ENCODE measurements at places on chromosomes 5 and 9. TPM values are rescaled to one million over a fixed set of nuclear protein-coding genes. Genes with fewer than 3 reads are reported as not detected.

Gene PCDHB7
- 1.9 TPM for total RNA-seq

Gene SCAMP1
- total RNA-seq: 39.0 TPM

Gene MEIKIN
- 5.6 TPM for total RNA-seq

Gene OTP
- not detected for total RNA-seq

Gene PCDHAC2
- total RNA-seq: 11.6 TPM

Gene HTR4
- total RNA-seq: 2.1 TPM

Gene PTPA
- 165 TPM for total RNA-seq

Gene GRXCR2
- not detected for total RNA-seq

Gene SPINK6
- not detected for total RNA-seq

Gene CCNJL
- 4.1 TPM for total RNA-seq

Gene SPATA31C1
- total RNA-seq: 0.97 TPM

Gene SDHA
- total RNA-seq: 66.7 TPM

Gene SHOC1
- not detected for total RNA-seq

Gene SV2C
- total RNA-seq: 0.28 TPM

Gene CDKN2A
- 0.55 TPM for total RNA-seq

Gene ZDHHC11B
- total RNA-seq: 0.55 TPM

Gene HINT1
- 121 TPM for total RNA-seq

Gene SMIM27
- 8.3 TPM for total RNA-seq

Gene ZNF300
- total RNA-seq: 4.6 TPM

Gene PRRX2
- total RNA-seq: 14.3 TPM

Gene FGF10
- total RNA-seq: 3.1 TPM

Gene MELK
- total RNA-seq: 21.0 TPM

Gene MSX2
- total RNA-seq: 36.4 TPM

Gene OR1L8
- total RNA-seq: 0.14 TPM

Gene NR2F1-AS1
- 12.4 TPM for total RNA-seq

Gene IL33
- 13.8 TPM for total RNA-seq

Gene WWC1
- total RNA-seq: 52.6 TPM

Gene MATR3
- 192 TPM for total RNA-seq

Gene TMEM252
- not detected for total RNA-seq

Gene PCDHB9
- 4.2 TPM for total RNA-seq

Gene FUT7
- total RNA-seq: not detected

Gene SPARC
- 101 TPM for total RNA-seq

Gene BTNL8
- 8.3 TPM for total RNA-seq

Gene LOX
- total RNA-seq: 2.8 TPM

Gene CENPK
- 2.1 TPM for total RNA-seq

Gene ENC1
- total RNA-seq: 103 TPM

Gene MCIDAS
- not detected for total RNA-seq

Gene NMUR2
- total RNA-seq: 7.0 TPM

Gene GADD45G
- total RNA-seq: 28.4 TPM

Gene DCAF10
- total RNA-seq: 24.2 TPM
